ENCODE measurements at places on chromosomes 3 and 15. TPM values are rescaled to one million over a fixed set of nuclear protein-coding genes. Genes with fewer than 3 reads are reported as not detected.

RASL12 gene
- total RNA-seq: 0.08 TPM

CAMKV gene
- not detected for total RNA-seq

IMPG2 gene
- 0.20 TPM for total RNA-seq

ACTC1 gene
- total RNA-seq: 325 TPM

EIF4E3 gene
- total RNA-seq: 0.20 TPM

GRCh38 chr3:23979569-23979968 is 34.5 kb downstream of the NR1D2 start:
- DNase-seq: no peak

GRCh38 chr3:126313166-126313565 is 44.0 kb downstream of the KLF15 start:
- DNase-seq: no peak

DNA sequence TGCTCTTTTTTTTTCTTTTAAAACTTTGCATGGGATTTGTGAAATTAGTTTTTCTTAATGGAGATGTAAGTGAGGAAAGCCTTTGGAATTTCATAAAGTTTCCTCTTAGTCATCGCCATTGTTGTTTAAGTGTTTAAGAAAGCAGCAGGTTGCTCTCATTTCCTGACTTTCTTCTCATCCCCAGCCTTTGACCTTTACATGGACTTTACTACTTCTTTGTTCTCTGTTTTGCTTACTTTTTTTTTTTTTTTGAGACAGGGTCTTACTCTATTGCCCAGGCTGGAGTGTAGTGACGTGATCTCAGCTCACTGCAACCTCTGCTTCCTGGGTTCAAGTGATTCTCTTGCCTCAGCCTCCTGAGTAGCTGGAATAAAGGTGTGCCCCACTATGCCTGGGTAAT is 38.6 kb downstream of the FBXL2 start:
- DNase-seq: no peak

- DNase-seq: peak; percentile 48
Observed at GRCh38 chr15:97652700-97653167, 307.8 kb upstream of the ARRDC4 start.

- no peak for DNase-seq
Observed at GRCh38 chr3:184737063-184737462, 25.2 kb upstream of the MAGEF1 start.

- DNase-seq: no peak
Observed at GRCh38 chr3:154844863-154845262, 235.3 kb upstream of the MME start.

DNA sequence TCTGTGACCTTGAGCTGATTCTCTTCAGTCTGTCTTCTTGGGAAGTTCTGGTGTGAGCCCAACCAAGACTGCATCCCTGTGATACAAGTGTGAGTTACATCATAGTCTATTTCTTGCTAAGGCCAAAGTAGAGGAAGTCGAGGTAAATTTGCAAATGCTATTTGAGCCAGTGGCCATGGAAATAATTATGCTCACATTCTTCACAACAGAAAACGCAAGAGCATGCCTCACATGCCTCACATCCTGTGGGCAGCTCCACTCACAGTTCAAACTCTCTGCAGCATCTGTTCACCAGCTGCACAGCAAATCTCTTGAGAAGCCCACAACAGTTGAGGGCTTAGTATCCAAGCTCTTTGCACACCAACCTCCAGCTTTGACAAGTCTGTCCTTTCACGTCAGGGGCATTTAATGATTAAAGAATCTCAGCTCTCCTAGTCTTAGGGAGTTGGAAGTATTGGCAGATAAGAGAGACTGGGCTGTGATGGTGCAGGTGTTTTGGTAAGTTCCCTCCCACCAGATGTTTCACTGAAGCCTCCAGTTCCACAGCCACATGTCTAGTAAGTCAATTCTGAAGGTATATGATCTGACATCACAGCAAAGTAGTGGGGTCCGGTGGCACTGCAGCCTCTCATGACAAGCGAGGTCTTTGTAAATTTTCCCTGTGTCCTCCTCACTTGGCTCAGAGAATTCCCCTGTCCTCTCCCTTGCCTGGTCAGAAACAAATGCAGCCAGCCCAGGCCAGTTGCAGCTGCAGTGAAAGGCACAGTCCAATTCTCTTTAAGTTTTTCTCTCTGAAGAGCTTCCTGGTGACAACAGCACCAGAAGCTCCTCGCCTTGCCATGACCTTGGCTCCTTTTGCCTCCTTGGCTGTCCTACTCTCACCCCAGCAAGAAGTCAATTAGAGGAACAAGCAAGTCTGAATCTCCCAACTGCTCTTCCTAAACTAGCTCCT is 166.1 kb downstream of the SSR3 start:
- DNase-seq: peak; percentile 37

DNA sequence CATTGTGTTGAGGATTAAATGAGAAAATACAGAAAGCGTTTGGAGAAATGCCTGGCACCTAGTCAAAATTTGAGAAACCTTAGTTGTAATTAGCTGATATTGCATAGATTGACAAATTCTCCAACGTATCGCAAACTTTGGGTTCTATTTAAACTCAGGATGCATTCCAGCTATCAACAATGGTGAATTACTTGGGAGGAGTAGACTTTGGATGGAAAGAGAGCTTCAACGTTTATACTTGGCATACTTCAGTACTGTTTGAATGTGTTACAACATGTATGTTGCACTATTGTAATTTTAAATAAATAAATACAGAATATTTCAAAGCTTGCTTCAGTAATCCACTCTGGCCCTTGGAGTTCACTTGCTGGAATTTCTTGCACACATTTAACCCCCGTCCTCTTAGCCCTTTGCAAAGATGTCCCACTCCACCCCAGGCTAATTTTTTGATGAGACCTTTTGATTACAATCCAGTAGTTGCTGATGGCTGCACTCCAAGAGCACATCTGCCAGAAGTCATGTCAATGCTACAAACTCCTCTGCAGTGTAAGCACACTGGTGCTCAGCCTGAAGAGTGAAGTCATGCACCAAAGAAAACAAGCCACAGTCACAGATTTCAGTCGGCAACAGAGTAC is 4.7 kb upstream of the DIS3L start:
- DNase-seq: no peak

All from SJCRH30 (cell line).